ENCODE measurements at places on chromosomes 3 and 15.

DNA sequence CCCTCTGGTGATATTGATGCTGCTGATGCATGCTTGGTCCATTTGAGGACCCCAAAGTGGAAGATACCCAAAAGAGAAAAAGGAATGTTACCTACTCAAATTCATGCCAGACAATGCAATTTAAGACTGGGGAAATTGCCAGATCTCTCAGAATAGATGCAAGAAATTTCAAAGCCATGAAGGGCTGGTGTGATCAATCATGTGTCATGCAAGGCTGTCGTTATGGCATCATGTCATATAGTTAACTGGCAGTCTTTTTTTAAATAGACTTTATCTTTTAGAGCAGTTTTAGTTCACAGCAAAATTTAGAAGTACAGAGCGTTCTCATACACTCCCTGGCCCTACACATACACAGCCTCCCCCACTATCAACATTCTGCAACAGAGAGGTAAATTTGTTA lies 53.1 kb upstream of the ABHD2 start:
- DNase-seq = no peak

- DNase-seq = no peak
These were observed 65.2 kb downstream of the GTPBP8 start for GRCh38 chr3:113055961-113056360.

GRCh38 chr15:32957219-32957618 lies 237.3 kb downstream of the FMN1 start:
- no peak for DNase-seq

DNA sequence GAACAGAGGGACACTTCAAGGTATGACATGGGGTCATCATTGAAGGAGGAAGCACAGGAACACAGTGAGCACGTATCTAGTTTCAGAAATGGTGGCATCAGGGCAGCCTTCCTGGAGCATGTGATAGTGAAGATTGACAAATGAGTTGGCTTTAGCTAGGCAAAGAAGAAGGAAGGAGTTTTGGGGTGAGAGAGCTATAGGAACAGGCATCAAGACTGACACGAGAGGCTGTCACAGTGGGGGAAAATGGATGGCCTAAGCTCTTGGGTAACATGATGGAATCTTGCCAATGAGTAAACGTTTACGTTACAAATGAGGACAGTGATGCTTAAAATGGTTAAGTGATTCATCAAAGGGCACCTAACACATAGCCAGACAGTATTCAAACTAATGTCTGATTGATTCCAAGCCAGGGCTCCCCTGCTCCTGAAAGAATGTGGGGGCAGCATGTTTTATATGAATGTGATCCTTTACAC lies 23.1 kb upstream of the GPR171 start:
- no peak for DNase-seq

- no peak for DNase-seq
These were observed 73.2 kb downstream of the ZIC4 start for GRCh38 chr3:147333098-147333497.

- DNase-seq = no peak
These were observed 21.4 kb downstream of the ZDHHC19 start for GRCh38 chr3:196189566-196190347.

- no peak for DNase-seq
These were observed 181.8 kb downstream of the RYR3 start for GRCh38 chr15:33492434-33493052.

DNA sequence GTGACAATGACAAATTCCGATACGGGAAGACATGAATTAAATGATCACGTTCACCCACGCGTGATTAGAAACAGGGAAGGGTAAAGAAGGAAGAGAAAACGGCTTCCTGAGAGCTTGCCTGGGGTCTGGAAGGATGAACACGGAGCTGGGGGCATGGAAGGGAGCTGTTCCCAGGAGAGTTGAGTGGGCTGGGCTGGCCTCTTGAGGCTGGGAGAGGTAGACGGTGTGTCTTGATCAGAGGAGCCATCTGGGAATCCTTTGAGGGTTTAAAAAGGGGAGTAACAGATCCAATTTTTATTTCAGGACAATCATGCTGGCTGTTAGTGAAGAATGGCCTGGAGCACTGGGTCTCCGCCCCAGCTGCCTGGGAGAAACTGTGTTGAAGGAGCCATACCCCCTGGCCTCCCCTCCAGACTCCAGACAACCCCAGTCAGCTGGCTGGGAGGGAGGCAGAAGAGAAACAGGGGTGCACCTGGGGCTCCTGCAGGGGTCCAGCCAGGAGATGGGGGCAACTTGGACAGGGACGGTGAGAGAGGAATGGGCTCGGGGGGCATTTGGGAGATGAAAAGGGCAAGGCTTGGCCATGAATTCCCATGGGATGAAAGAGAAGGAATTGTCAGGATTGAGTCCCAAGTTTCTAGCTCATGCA lies 53.6 kb upstream of the CGNL1 start:
- no peak for DNase-seq

GRCh38 chr3:59644479-59645402 lies 594.9 kb upstream of the CFAP20DC start:
- DNase-seq = no peak

DNA sequence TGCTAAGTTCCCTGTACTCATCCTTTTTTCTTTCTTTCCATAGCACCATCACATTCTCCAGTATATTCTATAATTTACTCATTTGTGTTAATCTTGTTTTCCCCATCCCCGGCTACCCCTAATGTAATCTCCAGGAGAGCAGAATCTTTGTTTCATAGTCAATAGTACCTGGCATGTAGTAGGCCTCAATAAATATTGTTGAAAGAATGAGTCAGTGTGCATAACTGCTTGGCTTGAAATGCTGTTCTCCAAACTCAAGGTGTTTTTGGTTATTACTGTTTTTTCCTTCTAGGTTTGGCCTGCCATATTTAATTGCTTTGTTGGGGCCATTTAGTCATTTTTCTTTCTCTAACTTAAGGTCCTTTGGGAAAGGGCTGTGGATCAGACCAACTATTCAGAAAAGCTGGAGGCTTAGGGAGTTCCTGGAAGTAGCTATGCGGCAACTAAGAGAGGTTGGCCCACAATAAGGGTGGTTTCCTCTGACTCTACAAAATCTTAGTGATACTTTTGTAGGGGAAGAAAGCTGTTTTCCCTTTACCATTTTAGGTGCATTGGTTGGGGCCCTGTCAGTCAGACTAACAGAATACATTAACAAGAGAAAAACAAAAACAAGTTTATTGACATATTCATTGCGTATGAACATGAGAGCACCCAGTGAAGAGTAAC lies 28.4 kb downstream of the KAT2B start:
- DNase-seq = no peak

GRCh38 chr15:38130740-38131498 lies 121.7 kb upstream of the SPRED1 start:
- no peak for DNase-seq

DNA sequence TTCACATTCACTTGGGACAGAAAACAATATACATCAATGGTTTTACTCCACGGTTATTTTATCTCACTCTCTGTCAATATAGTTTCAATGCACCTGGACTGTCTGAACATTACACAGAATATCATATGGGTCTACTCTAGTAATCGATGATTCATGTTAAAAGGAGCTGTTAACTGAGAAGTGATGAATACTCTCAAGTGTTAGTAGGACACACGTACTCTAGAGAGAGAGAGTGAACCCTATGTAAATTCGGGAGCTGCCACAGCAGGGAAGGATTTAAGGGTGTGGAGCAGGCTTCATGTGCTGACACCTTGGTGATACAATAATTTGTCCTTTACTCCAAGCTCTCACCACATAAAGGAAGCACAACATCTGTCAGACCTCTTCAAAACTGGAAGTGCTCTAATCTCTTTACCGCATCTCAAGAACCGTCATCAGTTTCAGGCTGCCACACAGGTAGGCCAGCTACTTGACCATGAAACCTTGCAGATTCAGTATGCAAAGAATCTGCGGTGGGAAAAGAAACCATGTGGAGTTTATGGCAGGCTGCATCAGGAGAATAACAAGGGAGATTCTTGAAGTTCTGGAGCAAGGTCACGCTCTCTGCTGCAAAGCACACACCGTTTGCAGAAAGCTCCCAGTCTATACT lies 199.2 kb upstream of the TMC3 start:
- no peak for DNase-seq

DNA sequence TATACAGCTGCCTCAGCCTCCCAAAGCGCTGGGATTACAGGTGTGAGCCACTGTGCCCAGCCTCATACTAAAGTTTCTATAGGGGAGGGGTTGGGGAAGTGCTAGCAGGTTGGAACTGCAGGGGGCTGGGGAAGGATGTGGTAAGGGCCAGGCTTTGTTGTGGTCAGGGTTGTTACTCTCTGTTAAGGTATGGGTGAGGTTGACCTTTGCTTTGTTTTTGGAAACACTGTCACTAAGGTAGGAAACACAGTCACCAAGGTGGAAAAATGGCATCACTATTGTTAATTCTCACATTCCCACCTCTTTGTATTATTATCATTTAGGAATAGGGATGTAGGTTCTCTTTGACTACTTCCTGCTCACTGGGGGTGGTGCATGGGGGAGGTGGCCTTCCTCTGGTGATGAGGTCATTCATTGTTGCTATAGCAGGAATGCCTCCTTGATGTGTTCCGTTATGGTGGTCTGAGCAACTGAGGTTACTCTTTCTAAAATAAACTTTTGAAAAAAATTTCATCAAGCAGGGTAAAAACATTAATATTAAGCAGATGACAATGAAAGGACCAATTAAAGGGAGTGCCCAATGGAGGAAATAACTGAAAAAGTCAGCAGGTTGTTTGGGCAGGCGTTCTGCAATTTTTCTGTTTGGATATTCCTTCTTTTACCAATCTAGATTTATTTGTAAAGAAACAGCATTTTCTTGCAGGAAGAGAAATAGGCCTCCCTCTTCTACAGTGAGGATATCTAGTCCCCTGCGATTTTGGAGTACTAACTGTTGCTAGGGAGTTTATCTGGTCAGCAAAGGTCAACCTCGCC lies 150.5 kb downstream of the WDR76 start:
- no peak for DNase-seq

GRCh38 chr15:65956307-65956706 lies 87.0 kb downstream of the RAB11A start:
- no peak for DNase-seq

DNA sequence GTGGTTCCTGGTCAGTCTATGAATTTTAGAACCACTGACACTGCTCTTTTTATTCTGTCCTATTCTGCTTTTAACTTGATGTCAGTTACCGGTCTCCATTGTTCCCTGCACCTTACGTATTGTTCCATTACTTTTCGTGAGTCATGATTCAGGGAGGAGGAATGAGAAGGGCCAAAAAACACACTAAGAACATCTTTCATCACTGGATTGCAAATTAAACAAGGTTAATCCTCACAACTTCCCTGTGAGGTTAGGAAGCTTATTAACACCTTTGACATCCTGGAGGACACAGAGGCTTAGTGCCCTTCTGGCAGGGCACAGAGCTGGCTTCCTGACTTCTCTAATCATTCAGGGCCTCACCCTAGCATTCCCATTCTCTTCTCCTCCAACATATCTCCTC lies 227.6 kb upstream of the SATB1 start:
- no peak for DNase-seq

DNA sequence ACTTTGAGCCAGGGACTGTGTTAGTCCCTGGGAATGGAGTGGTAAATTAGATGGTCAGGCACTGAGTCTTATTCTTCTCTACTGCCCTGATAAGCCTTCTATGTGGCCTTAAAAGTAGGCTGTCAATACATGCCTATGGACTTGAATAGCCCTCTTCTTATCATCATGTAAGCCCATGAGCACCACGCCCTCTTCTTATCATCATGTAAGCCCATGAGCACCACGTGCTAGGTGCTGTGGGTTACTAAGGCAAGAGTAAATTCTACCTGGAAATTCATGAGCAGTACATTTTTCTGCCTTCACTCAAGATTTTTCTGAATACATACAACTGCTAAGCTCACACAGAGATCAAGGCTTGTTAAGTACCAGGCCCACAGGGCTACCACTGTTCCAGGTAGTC lies 68.5 kb downstream of the DHX30 start:
- DNase-seq = no peak

- DNase-seq = no peak
These were observed 2.3 kb upstream of the COL6A6 start for GRCh38 chr3:130514681-130515080.

GRCh38 chr15:95559875-95560394 lies 770.6 kb upstream of the NR2F2 start:
- DNase-seq = no peak

DNA sequence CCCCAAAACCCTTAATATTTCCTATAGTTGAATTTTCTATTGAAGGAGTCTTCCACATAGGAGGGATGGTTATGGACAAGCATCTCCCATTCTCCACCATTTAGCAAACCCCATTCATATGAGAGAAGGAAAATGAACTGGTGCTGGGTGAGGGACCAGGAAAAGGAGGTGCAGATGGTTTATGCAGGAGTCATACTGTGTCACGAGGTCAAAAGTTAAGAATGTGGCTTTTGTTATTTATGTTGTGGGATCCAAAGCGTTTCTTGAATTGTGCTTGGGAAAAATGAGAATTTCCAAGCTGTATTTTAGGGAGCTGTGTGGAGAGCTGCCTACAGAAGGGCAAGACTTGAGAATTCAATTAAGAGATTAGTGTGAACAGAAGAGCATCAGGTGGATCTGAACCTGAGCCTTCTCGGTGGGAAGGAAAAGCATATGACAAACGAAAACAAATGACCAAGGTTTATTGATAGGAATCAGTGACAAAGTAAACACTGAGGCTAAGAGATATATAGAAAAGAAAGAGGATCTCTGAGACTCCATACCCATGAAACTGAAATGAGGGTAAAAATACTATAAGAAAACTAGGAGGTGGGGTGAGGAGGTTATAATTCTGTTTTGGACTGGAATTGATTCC lies 473.3 kb upstream of the NR2F2 start:
- DNase-seq = no peak

DNA sequence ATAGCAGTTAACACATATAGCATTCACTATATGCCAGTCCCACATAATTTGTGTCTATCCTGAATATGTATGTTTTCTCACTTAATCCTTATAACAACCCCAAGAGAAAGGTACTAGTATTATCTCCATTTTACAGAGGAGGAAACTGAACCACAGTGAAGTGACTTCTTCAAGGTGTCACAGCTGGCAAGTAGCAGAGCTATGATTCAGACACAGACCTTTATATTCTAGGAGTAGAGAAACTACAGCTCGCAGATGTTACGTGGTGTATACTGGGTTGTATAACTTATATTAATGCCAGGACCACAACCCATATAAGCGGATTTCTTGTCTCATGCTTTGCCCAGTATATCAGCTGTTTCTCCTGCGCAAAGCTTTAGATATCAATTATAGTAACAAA lies 29.5 kb upstream of the ICE2 start:
- DNase-seq = no peak

DNA sequence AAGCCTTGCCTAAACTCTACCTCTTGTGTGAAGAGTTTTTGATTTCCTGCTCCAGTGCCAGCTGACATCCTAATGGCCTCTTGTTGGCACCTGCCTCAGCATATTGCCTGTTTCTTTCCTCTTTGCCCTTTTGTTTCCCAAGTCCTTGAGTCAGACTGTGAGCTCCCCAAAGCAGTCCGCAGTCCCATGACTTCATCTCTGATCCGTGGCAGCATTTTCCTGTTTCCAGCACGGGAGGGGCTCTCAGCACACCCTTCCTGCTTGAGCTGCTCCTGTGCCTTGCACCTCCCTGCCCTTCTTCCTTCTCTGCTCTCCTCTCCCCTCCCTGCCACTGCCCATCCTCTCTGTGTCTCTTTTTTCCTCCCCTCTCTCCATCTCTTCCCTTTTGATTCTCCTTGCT lies 179.6 kb downstream of the EPHB1 start:
- no peak for DNase-seq

GRCh38 chr3:129888771-129889170 lies 4.7 kb downstream of the TMCC1 start:
- DNase-seq = no peak
